H4 (cell line): ENCODE measurements at places on chromosomes 5 and 9. TPM values are rescaled to one million over a fixed set of nuclear protein-coding genes. Genes with fewer than 3 reads are reported as not detected.

DNA sequence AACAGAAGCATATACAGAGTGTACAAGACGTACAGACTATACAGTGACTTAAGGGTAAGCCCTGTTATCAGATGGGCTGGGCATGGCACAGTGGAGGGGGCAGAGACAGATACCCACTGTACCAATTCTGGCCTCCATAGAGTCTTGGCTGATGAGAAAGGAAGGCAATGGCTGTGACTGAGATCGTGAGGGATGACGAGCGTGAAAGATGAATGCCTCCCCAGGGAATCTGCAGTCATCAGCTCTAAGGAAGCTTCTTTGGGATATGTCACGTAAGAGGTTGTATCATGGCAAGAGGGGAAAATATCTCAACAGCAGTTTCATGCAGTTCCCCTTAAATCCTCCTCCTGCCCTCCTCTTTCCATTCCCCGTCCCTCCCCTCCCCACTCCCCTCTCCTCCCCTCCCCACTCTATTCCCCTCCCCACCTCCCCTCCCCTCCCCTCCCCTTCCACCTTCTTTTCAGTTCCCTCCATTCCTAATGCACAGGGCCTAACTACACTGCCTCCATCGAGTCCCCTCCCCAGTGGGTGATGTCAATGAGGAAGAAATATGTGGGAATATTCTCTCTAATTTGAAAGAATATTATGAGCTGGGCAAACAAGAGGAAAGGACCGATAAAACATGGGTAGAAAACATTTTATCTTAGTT, 226.4 kb upstream of the DAP start:
- DNase-seq = no peak

- peak; percentile 39 for DNase-seq
These were observed 73.6 kb upstream of the ALDH1B1 start for GRCh38 chr9:38318759-38319495.

- DNase-seq = no peak
These were observed 1080.5 kb upstream of the DMAC1 start for GRCh38 chr9:8880060-8880459.

C1QTNF2 gene
- total RNA-seq = 2.2 and 2.6 TPM in 2 replicates

TSSK1B gene
- not detected in 2 replicates for total RNA-seq

GRCh38 chr5:76007904-76008303, 75.3 kb upstream of the SV2C start:
- no peak for DNase-seq

- no peak for DNase-seq
These were observed 15.5 kb upstream of the SLC25A51 start for GRCh38 chr9:37919246-37919955.

SLC6A3 gene
- total RNA-seq = not detected in 2 replicates

DNA sequence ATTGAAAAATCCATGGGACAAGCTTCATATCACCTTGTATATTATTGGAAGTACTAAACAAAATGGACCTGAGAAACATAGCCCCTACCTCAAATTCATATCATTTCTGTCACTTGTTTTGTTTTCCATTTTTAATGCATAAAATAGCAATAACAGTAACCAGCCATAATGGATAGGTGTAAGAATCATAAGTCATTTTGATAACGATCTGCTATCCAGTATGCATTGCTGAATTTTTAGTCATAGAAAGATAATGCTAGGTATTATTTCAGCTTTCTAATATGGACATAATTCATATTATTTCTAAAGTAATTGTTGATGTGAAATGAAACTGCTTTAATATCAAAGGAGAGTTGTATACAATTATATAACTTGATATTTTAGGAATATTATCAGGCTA, 1.1 kb upstream of the LRRC70 start:
- DNase-seq = no peak

SPINK4 gene
- 4.5 TPM in 1 of 2 replicates, not detected in the other for total RNA-seq

GADD45G gene
- total RNA-seq = 0.52 and 1.3 TPM in 2 replicates

GRCh38 chr5:61809651-61810050, 477.6 kb downstream of the ZSWIM6 start:
- no peak for DNase-seq

DNA sequence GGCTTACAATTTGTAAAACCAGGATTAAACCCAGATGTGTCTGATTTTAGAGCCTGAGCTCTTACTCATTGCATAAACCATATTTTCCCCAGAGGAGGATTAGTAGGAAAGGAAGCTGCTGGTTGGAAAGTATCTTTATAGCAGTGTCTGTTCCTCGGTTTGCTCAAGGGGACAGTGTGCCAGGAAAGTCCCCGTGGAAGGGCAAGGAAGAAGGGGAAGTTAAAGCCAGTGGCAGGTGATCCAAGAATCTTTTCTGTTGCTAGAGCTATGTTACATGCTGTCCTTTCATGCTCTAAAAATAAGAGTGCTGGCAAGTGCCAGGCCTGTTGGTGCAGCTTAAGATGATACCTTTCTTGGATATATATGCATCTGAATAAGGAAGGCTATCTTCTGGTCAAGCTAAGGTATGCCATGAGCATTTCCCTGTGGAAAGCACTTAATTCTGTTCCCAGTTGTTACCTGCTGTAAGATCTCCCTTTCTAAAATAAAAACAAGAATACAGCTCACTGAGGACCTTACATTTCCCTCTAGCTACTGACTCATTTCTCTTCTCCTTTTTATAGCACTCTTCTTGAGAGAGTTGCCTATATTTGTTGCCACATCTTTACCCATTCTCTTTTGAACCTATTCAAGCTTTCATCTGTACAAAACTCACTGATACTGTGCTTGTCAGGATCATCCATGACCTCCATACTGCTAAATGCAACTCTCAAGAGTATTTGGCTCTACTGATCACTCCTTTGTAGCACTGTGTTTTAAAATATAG, 8.0 kb downstream of the PDCD1LG2 start:
- no peak for DNase-seq

DNA sequence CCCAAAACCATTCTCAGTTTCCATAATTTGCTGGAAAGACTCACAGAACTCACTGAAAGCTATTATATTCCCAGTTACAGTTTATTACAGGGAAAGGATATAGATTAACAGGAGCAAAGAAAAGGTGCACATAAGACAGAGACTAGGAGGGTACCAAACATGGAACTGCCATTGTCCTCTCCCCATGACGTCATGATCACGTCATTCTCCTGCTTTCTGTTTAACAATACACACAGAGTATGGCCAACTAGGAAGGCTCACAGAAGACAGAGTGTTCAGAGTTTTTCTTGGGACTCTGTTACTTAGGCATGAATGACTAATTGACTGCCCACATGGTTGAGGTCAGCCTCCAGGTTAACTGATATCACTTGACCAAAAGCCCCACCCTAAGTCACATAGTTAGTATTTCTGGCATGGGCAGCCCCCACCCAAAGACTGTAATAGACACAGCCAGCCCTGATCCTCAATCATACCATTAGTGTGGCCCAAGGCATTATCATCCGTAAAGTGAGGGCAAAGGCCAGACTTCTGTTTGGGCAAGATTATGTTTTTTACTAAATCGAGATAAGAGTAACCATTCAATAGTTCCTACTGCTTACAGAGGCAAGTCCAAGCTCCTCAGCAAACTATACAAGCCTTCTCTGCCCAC, 353.5 kb upstream of the POU5F2 start:
- DNase-seq = no peak

DNA sequence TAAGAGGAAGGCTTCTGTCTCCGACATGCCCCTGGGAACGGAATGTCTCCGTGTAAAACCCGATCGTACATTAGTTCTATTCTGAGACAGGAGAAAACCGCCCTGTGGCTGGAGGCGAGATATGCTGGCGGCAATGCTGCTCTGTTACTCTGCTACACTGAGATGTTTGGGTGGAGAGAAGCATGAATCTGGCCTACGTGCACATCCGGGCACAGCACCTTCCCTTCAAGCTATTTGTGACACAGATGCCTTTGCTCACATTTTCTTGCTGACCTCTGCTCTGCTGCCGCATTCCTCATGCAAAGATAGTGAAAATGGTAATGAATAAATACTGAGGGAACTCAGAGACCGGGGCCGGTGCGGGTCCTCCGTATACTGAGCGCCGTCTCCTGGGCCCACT, 2.2 kb upstream of the DPP7 start:
- no peak for DNase-seq

GALT gene
- 14.9 and 25.8 TPM in 2 replicates for total RNA-seq

CANX gene
- total RNA-seq = 978 and 1,126 TPM in 2 replicates

DNA sequence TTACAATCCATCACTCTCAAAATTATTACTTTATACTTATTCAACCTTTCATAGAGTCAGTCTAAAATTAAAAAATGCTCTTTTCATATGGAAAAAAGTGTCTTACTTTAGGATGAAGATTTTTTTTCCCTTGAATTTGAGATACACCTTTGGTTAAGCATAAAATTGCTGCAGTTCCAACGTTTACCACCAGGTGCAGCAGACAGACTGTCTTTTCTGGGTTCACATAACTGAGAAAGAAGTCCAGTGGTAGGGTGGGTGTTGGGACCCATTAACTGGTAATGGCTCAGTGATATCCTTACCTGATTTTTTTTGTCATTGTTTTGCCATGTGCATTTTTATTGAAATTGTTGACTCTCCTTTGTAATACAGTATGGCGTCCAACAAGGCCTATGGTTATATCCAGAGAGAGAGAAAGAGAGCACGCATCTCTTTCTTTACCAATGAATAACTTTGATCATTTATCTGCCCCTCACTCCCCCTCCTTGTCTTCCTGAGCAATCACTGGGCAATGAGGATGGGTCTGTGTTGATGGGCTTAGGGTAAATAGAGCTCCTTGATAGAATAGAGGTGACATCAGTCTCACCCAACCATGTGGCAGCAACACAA, 98.4 kb downstream of the FBXL7 start:
- no peak for DNase-seq

DNA sequence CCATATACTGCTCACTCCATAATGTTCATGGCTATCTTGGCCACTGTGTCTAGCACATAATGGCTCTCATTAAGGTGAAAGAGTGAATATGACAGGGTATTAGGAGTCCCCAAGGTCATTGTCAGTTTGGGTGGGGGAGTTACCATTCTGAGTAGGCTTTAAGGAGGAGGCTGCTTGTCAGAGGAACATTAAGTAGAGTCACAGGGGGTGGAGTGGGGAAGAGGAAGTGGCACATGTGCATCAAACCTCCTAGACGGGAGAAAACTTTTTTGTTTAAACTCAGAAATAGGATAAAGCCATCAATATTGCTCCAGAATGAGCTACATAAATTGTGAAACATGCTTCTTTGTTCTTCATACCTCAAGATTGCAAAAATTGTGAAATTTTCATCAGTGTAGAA, 45.5 kb downstream of the DAB2IP start:
- no peak for DNase-seq

DNA sequence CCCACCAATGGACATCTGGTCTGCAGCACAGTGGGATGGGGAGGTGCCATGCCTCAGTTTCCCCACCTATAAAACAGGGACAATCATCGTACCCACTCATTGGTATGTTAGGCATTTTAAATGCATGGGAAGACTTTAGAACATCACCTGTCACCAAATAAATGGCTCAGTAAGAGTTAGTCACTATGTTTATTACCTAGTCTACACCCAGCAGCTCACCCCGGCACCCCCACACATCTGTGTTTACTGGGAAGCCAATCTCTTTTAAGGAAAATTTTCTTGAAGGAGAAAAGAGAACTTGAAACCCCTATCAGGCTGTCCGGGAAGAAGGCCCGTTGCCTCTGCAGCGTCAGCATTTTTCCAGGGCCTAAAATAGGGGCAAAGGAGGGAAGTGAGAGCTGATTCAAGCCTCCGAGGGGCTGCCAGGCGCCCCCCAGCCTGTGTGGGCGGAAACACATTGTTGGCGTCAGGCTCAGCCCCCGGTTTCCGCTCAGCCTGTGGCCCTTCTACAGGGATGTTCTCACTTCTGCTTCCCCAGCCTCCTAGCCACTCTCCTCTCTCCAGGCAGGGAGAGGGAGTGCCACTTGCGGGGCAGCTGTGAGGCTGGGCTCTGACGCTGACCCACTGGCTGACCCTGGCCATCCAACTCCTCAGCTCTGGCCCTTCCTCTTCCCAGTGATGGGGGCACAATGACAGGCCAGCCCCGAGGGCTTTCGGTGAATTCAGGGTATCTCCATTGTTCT, 4.6 kb downstream of the CSF1R start:
- no peak for DNase-seq

GRCh38 chr9:77753180-77753579, 105.1 kb upstream of the GNA14 start:
- DNase-seq = no peak

DNA sequence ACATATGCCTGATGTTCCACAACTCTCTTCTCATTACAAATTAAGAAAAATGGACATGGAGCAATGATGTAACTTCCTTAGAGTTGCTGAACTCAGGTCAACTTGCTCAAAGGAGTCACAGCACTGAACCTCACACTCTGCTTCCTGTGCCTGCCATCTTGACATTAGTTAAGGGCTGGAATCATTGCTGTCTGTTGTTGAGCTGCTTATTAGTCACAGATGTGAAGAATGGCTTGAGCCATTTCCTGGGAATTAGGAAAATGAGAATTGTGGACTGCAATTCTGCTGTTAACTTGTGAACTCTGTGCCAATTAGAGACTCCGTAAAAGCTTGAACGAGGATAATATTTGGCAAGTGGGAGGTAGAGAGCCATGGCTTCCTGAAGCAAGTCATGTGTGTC, 212.0 kb downstream of the ADAMTS12 start:
- DNase-seq = no peak

DMRTA1 gene
- 0.54 and 1.4 TPM in 2 replicates for total RNA-seq

- no peak for DNase-seq
These were observed 17.0 kb downstream of the FOCAD start for GRCh38 chr9:20701060-20701459.

GRCh38 chr5:28310696-28311095, 1272.3 kb upstream of the CDH9 start:
- no peak for DNase-seq

GRCh38 chr5:149452665-149453617, 73.8 kb upstream of the IL17B start:
- DNase-seq = no peak

GRCh38 chr5:111942201-111942600, 185.2 kb upstream of the NREP start:
- DNase-seq = no peak

SLIT3 gene
- total RNA-seq = 0.58 and 5.5 TPM in 2 replicates

GRCh38 chr5:151093476-151093889, 12.6 kb upstream of the TNIP1 start:
- DNase-seq = peak; percentile 89

DNA sequence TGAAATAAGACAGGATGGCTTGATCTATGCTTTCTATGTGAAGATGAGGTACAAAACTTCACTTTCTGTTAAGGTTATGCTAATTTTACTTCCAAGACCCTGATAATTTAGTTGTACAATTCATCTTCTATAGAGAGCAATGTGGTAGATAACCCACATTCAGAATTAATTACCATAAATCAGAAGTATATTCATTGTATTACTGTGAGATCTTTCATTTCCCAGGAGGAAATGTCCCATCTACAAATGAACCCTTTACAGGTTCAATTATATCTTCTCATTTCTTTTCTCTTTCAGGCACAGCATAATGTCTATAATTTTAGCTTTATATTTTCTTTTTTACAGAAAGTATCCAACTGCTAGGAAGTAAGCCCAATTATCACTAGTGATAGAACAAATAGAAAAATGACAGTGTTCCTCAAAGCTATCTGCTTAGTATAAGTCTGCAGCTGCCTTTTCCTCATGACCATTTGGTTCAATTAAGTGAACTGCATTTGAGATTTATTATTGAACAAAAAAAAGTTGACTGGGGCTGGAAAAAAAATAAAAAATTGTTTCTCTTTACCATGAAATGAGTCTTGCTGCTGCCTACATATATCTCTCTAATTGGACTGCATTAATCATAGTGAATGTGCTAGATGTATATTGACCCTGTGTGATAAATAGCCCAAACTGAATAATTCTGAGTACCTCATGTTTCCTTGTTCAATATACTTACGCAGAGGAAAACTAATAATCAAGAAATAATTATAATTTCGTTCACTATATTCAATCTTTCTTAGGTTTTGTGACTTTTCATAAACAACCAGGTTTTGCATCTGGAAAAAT, 1329.4 kb downstream of the PTPRD start:
- no peak for DNase-seq

- DNase-seq = peak; percentile 38
These were observed 222.6 kb downstream of the ROR2 start for GRCh38 chr9:91727316-91727861.

TLE1 gene
- total RNA-seq = 6.2 and 8.7 TPM in 2 replicates
